ENCODE measurements at places on chromosomes 5 and 9. TPM values are rescaled to one million over a fixed set of nuclear protein-coding genes. Genes with fewer than 3 reads are reported as not detected.
A peak's percentile ranks its signal among the peaks of the same experiment; 100 is the strongest.

GRCh38 chr9:93035821-93036351 lies 22.6 kb upstream of the SUSD3 start:
- no peak for DNase-seq

DNA sequence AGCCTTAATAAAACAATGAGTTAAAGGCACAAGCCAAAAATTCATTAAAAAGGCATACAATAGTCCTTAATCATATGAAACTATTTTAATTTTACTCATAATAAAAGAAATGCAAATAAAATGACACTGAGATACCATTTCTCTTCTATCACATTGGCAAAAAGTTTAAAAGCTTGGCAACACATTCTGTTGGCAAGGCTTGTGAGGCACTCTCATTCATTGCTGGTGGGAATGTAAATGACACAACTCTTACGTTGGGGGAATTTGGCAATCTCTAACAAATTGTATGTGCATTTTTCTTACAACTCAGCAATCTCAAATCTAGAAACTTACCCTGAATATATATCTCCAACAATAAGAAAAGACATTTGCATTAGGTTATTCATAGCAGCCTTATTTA lies 111.6 kb downstream of the PRELID2 start:
- no peak for DNase-seq

The SLC26A2 gene
- 34.9 TPM for total RNA-seq

DNA sequence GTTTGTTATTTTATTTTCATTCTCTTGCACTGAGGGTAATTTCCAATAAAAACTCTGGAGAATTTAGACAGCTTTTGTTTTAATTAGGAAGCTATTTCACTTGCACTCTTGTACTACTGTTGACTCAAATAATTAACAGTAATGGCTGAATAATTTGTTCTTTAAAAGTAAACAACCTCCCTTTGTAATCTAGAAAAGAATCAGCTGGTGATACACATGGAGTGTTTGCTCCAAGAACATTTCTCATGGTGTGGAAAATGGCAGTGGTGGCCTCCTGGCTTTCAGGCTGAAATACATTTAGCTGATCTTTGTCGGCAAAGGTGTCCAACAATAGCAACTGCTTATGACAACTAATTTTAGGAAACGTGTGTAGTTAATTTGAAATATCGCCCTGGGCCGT lies 129.4 kb downstream of the C9orf152 start:
- no peak for DNase-seq

The PRRX2 gene
- total RNA-seq: 8.6 TPM

- no peak for DNase-seq
These were observed 98.1 kb downstream of the SREK1 start for GRCh38 chr5:66242050-66242715.

- no peak for DNase-seq
These were observed 8.0 kb downstream of the BRD3 start for GRCh38 chr9:134059661-134060395.

DNA sequence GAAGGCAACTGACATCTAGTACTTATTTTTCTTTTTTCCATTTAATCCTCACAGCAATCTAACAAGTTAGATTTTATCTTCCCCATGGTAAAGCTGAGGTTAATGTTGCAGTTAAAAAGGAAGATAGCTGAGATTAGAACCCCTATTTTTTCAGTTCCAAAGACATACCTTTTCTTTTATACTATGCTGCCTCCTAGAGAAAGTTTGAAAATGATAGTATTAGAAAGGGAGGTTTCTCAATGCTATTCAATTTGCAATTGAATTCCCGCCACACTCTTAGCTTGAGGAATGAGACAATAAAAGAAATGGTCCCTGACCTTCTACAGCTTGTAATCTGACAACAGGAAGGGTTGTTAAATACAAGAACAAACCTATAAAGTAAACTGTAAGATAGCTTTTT lies 195.9 kb upstream of the TRIM32 start:
- no peak for DNase-seq

The KIF12 gene
- total RNA-seq: 0.42 TPM

- DNase-seq: no peak
These were observed 57.0 kb downstream of the FBN2 start for GRCh38 chr5:128480906-128481633.

GRCh38 chr9:19379697-19380046 lies 364 bp downstream of the RPS6 start:
- no peak for DNase-seq

GRCh38 chr5:99247346-99247745 lies 318.5 kb upstream of the CHD1 start:
- no peak for DNase-seq

GRCh38 chr5:106094204-106094607 lies 1576.5 kb downstream of the EFNA5 start:
- peak; percentile 4 for DNase-seq

DNA sequence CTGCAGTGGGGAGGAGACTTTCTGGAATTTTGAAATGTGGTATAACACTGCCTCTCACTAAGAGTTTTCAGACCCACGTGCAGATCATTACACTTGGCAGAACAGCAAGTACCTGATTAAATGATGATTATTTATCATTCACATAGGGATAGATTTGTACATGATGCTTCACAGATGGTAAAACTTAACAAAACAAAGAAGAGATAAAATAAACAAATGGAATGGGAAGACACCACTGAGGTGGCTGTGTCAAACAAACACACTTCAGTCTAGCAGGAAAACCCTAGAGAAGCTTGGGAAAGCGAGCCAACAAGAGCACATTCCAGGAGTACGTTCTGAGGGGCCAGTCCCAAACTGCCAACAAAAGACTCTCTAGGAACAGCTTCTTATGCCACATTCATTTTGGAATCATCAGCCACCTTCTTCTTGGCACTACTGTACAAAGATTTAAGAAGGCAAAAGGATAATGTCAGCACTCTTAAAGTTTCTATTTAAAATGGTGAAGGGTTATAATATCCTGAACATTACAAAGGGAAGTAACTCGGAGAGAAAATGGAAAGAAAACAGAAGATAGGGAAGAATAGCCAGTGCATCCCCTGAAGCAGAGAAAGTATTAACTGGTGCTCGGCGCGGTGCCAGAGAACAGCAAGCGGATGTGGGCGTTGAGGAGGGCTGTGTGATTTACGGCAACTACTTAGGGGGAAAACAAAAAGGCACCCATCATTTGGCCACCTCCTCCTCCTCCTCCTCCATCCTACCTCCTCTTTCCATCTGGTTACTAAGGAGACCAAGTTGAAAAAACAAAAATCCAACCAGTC lies 1.6 kb downstream of the MED27 start:
- no peak for DNase-seq

DNA sequence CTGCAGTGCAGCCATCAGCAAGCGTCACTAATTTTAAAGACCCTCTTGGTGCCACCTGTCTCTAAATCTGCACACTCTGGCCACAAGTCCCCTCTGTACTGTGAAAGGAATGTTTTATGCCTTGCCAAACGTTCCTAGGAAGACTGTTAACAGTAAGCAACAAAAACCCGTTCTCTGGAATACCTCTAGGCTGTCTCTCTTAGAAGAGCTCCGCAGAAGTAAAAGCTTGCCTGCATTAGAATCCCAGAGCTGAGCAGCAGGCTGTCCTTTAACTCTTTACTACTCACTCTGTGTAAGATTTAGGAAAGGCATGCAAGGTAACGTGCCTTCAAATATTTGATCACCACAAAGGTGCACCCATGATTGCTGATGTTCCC lies 53.9 kb upstream of the C9orf72 start:
- no peak for DNase-seq

The MARCHF3 gene
- 8.6 TPM for total RNA-seq

The TCERG1 gene
- total RNA-seq: 145 TPM

DNA sequence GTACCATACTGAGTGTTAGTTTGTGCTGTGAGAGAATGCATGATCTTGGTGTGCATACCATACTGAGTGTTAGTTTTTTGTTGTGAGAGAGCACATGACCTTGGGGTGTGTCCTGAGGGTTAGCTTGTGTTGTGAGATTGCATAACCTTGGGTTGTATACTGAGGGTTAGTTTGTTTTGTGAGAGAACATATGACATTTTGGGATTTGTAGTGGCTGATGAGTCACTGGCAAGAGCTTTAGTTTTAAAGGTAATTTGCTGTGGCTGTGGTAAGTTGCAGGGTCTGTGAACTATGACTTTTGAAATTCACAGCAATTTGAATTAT lies 1068.3 kb upstream of the EDIL3 start:
- DNase-seq: no peak

GRCh38 chr5:102959055-102959454 lies 160.9 kb downstream of the GIN1 start:
- DNase-seq: no peak

DNA sequence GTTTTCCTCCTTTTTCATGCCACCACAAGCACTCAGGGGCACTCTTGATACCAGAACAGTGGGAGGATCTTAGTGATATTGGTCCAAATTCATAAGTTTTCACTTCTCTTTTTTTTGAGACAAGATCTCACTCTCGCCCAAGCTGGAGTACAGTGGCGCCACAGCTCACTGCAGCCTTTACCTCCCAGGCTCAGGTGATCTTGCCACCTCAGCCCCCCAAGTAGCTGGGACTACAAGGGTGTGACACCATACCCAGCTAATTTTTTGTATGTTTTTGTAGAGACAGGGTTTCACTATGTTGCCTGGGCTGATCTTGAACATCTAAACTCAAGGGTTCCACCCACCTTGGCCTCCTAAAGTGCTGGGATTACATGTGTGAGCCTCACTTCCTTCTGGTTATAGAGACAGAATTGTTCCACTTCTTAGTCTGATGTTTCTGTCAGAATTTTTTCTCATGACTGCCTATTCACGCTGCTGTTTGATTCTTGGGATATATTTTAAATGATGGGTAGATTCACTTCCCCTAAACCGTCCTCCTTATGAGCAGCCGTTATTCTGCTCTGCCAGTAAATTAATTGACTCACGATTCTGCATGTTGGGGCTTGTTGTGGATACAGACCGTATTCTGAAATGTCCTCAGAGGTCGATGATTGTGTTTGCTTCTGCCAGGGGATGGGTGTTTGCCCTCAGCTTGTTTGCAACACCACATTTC lies 30.8 kb downstream of the MTAP start:
- DNase-seq: no peak

DNA sequence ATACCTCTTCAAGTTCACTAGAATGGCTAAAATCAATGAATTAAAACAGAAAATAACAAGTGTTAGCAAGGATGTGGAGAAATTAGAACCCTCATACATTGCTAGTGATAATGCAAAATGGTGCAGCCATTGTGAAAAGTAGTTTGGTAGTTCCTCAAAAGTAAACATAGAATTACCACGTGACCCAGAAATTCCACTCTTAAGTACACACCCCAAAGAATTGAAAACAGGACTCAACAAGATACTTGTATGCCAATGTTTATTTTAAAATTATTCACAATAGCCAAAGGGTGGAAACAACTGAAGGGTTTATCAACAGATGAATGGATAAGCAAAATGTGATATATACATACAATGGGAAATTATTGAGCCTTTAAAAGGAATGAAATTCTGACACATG lies 70.3 kb downstream of the BARX1 start:
- DNase-seq: no peak

The SPATA31D3 gene
- total RNA-seq: not detected

DNA sequence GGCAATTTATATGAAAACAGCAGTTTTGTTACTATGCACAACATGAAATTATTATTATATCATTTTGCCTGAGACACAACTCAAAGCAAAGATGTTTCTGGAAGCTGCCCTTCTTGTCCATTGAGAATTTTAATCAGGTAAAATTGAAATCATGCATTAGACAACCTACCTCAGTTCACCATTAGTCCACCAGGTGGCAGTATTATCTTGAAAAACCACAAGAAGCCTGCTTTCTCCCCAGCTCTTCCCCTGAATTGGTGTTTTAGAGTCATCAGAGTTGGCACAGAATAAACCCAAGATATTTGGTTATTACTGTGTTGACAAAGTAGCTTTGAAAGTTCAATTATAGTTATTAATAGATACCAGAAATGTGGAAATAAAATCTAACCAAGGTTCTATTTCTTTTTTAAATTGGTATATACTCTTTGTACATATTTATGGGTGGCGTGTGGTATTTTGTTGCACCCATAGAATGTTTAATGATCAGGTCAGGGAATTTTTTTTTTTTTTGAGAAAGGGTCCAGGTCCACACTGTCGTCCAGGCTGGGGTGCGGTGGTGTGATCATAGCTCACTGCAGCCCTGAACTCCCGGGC lies 25.7 kb downstream of the UTP15 start:
- peak; percentile 74 for DNase-seq

GRCh38 chr5:154039458-154039829 lies 677 bp downstream of the MFAP3 start:
- no peak for DNase-seq

The LHFPL2 gene
- 146 TPM for total RNA-seq

DNA sequence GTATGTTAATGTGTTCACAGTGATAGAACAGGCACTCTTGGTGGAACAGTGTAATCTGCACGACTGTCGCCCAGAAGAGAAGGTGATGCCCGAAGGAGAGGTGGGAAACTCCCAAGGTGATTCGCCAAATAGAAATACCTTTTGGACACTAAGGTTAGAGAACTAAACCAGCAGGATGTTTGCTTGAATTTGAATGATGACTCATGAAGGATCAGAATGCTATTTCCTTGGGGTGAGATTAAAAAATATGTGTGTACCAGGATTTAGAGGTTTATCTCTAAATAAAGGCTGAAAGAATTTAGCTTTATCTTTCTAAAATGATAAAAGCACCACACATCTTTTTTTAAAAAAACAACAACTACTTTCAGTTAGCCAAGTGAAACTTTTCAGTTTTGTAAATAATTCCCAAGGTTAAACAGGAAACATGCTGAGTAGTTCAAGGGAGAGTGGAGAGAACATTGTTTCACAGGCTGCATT lies 297.4 kb upstream of the TAS2R1 start:
- DNase-seq: no peak

DNA sequence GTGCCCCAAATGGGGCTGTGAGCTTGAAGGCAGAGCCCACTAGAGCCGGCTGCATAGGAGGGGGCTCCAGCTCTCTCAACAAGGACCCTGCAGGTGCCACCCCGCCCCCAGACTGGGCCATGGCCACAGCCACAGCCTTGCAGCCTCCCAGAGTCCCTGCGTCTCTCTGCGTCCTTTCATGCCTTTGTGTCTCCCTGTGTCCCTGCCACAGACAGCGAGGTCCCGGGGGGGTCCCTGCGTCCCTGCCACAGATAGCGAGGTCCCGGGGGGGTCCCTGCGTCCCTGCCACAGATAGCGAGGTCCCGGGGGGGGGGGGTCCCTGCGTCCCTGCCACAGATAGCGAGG lies 6.3 kb downstream of the NOXA1 start:
- no peak for DNase-seq

GRCh38 chr9:93955981-93956784 lies 1.0 kb upstream of the BARX1 start:
- DNase-seq: no peak

GRCh38 chr9:27118916-27119315 lies 9.9 kb downstream of the TEK start:
- no peak for DNase-seq

DNA sequence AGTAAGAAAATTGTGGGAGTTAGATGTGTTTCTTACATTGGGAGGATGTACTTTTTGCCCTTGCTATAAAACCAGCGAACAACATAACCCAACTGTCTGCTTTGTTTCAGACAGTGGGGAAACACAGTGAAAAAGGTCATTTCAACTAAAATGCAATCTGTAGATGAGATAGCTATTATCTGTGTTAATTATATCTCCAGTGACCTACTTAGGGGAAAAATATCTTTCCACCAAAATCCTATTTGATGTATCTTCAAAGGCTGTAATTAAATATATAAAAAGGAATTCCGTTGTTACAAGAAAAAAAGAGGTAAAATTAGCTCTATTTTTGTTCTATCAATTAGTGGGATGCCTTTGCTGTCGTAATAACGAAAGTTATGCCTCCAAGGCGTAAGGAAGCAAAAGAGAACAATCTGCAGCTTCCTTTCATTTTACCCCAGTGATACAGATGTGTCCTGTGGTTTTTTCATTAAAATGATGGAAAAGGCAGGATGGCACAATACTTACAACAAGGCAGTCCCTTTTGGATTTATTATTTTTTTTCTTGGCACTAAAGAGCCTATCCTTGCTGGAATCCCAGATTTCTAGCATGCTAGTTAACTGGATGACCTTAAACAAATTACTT lies 100.9 kb downstream of the GNA14 start:
- no peak for DNase-seq
